Stimulated activated CD8-positive, alpha-beta memory T cell treated with anti-CD3 and anti-CD28 coated beads, Interleukin-7, amount 100 ng/mL, for 1 hour (primary cell): ENCODE measurements at places on chromosomes 2 and 18.
A peak's percentile ranks its signal among the peaks of the same experiment; 100 is the strongest.

DNA sequence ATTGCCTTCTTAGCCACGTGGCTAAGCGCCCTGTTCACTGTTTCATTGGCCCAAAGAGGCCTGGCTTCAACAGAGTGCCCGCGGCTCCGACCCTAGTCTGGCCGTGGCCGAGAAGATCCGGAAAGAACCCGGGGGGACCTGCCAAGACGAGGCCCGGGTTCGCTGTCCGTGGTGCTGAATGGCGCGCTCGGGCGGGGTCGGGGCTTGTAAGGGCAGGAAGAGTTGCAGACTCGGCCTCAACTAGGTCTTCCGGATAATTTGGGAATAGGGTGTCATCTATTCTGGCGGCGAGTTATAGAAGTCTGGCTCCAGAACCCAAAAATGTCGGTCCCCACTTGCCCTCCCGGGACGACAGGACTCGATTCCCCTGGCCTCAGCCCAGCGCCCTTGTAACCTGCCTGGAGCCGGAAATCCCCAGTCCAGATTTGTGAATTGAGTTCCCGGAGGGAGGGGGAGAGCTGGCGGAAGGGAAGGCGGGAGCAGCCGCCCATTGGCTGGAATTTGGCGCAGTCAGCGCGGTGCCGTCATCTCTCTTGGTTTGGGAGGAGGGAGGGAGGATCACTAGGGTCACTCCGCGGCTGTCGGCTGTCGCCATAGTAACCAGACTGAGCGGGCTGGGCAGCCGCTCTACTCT, 3.5 kb downstream of the CDK5R2 start:
- peak; percentile 37 for DNase-seq

GRCh38 chr2:28350196-28350595, 42.5 kb upstream of the FOSL2 start:
- DNase-seq, result no peak

- no peak for DNase-seq
These were observed 277.8 kb upstream of the CYRIA start for GRCh38 chr2:16943279-16943958.

GRCh38 chr2:111173856-111174255, 53.1 kb downstream of the BCL2L11 start:
- no peak for DNase-seq

DNA sequence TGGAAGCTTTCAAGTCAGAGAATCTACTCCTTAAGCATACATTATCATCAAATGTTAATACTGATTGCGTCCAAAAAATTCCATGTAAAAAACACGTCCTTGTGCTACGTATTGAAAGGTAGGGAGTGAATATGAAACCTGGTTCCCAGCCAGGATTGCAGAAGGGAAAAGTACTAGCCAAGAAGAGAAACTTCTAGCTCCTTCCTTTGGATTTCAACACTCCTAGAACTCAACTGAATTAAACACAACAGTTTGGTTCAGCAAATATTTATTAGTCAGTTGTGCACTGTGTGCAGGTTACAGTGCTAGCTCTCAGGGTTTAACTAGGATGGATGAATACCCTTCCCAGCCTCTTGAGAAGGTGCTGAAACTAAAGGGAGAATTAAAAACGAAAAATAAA, 33.9 kb upstream of the FHL2 start:
- DNase-seq, result no peak
